ENCODE measurements at places on chromosomes 4 and X.

GRCh38 chr4:27789773-27790172, 929.1 kb downstream of the STIM2 start:
- no peak for DNase-seq

DNA sequence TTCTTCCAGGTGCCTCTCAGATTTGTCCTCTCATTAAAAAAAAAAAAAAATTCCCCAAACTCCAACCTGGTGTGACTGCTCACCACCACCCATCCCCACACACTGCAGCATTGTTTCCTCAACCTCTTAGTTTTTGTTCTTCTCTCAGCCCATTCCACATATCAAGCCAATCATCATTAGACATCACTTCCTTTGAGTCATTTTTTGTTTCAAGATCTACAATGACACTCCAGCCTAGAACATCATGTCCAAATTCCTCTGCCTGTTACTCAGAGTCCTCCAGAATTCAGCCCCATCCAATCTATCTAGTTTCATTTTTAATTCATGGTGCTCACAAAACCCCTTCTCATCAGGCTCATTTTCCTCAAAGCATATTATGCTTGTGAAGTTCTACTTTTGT, 262.5 kb upstream of the TEX13A start:
- no peak for DNase-seq

- no peak for DNase-seq
These were observed 94.1 kb upstream of the CITED1 start for GRCh38 chrX:72399816-72400215.

GRCh38 chr4:158809611-158810486, 41.0 kb downstream of the FNIP2 start:
- DNase-seq = no peak

GRCh38 chr4:114017120-114017917, 37.9 kb upstream of the ARSJ start:
- no peak for DNase-seq

GRCh38 chr4:64001229-64001898, 407.9 kb downstream of the TECRL start:
- DNase-seq = no peak

DNA sequence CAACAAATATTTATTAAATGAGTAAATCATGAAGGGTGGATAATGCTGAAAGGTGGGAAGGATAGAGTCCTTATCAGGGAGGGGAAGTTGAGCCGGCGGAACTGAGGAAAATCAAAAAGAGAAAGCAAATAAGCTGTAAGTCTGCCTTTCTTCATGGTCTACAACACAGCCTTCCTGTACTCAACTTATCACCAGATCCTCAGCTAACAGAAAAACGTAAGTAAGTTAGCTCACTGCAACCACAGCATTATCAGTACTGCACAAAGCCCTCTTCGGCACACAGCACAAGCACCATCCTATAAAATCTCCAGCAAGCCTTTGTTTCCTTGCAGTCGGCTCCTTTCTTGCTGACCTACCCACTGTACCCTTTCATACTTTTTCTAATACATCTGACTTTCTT, 70.3 kb downstream of the CRMP1 start:
- no peak for DNase-seq

- no peak for DNase-seq
These were observed 17.7 kb upstream of the SLC25A43 start for GRCh38 chrX:119381349-119381944.

DNA sequence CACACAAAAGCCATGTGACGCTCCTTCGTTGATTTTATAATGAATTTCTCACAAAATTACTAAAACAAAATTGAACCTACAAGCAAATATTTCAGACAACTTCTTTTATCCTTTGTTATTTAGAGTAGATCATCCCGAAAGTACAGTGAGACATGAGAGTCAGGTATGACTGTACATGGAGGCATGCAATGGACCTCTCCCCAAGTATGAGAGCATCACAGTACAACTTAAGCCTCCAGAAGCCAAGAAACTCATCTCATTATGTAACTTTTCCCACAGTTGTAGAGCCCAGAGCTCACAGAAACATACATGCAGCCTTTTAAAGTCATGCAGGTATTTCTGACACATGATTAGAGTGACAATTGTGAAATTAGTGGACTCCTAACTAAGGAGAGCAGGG, 167.7 kb downstream of the PAPSS1 start:
- DNase-seq = no peak

- no peak for DNase-seq
These were observed 450.7 kb downstream of the HNRNPD start for GRCh38 chr4:81923140-81923539.

DNA sequence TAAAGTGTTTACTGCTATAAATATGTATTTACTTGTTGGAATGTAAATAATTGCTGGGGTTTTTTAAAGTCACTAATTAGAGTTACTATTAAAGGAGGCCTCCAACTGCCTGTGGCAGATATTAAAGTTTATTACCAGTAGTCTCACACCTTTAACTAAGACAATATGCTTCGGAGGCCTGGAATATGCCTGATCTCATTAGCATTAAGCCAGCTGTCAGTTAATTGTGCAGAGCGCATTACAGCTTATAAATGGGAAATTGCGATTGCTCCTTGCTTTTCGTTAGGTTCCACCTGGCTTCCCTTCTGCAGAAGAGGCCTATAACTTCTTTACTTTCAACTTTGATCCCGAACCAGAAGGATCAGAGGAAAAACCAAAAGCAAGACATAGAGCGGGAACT, 41.3 kb downstream of the CC2D2A start:
- DNase-seq = no peak

DNA sequence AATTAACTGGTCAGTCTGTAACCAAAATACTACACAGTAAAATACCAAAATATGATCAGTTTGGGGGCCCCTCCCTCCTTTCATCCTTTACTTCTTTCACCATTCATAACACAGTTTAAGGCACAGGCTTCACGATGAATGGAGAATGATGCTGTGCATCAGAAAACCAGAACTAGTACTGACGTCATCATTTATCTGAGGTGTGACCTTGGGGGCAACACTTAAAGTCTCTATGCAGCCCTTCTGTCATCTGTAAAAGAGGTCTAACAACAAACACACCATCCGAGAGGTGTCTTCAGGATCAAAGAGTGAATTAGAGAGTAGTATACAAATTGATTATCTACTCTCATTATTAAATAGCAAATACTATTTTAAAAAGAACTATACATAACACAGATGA, 135.4 kb downstream of the SH3KBP1 start:
- DNase-seq = no peak

DNA sequence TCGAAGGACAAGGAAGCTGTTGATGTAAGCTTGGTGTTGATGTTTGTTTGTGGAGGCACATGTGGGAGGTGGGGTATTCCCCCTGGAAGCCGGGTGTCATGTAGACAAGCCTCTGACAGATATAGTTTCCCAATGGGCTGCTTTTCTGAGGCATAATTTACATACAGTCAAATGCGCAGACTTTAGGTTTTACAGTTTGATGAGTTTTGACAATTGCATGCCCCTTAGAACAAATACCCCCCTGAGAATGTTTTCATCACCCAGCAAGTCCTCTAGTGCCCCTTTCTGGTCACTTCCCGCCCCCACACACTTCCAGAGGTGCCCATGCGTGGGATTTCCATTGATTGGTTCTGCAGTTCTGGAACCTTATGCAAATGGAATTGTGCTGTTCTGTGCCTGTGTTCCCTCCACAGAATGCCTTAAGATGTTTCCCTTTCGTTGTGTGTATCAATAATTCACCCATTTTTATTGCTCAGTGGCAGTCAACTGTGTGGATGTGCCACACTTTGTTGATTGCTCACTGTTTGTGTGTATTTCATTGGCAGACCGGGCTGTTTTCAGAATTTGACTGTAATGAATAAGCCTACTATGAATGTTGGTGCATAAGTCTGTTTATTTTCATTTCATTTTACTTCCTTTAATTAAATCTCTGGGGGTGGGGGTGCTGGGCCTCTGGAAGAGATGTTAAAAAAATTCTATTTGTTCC, 8.5 kb downstream of the EVC start:
- DNase-seq = no peak

GRCh38 chr4:140136509-140136908, 17.5 kb downstream of the MAML3 start:
- no peak for DNase-seq

DNA sequence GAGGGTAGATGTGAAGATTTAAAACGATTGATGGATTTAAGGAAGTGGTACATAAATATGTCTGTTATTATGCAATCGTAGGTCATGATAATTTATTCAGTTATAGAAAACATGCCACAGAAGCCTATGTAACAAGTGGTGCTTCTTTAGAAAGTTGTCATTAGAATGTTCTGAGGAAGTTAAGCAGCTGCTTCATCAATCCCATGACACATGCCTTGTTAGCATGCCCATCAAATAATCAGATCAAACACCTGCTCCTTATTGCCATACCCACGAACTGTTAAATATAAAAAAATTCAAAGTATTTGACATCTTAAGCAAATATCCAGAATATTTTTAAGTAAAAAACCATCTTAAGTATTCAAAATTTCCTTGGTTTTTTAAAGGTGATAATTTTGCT, 76.4 kb upstream of the MYOZ2 start:
- DNase-seq = no peak

DNA sequence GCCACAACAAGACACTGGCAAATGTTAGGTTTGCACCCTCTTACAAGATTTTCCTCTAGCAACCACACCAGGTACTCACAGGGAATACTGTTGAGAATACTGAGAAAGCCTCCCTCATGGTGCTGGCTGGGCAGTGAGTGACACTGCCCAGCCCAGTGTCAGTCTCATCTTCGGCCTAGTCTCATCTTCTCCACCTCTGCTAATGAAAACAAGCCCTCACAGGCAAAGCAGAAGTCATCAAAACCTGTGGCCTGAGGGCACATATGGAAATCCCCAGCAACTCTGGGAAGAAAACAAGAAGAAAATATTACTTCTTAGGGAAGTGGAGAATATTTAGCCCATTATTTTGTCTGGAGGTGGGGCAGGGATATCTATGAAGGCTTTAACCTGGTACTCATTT, 7.9 kb upstream of the ADAM29 start:
- DNase-seq = no peak

- DNase-seq = no peak
These were observed at the start of gene SASH3 for GRCh38 chrX:129779747-129780146. Gene SASH3, plus strand, starts transcription at chrX:129779949. Its CDS starts 149 bp downstream, at chrX:129780098.

- no peak for DNase-seq
These were observed 548 bp downstream of the TMEM164 start for GRCh38 chrX:110003167-110004156.

DNA sequence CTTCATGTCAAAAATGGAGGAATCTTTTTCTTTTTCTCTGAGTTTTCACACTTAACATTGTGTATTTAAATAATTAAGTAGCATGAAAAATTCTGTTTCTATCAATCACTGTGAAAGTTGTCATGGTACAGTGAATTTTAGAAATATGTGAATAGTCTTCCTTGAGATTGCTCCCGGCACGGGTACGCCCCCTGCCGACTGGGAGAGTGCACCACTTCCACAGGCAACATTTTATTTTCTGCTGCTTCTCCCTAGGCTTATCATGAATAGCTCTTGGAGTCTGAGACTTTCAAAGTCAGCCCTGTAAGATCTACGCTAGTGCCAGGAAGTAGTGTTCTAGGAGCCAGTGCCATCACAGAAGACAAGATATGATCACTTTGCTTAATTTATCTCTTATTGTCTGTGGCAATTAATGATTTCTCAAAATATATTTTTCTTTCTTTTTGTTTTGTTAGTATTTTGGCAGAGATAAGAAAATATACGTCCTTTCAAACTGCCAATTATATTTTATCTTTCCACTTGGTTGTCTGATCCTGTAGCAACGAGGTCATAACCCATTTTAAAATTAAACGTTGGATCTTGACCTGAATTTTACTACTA, 763.8 kb upstream of the AADAT start:
- no peak for DNase-seq

DNA sequence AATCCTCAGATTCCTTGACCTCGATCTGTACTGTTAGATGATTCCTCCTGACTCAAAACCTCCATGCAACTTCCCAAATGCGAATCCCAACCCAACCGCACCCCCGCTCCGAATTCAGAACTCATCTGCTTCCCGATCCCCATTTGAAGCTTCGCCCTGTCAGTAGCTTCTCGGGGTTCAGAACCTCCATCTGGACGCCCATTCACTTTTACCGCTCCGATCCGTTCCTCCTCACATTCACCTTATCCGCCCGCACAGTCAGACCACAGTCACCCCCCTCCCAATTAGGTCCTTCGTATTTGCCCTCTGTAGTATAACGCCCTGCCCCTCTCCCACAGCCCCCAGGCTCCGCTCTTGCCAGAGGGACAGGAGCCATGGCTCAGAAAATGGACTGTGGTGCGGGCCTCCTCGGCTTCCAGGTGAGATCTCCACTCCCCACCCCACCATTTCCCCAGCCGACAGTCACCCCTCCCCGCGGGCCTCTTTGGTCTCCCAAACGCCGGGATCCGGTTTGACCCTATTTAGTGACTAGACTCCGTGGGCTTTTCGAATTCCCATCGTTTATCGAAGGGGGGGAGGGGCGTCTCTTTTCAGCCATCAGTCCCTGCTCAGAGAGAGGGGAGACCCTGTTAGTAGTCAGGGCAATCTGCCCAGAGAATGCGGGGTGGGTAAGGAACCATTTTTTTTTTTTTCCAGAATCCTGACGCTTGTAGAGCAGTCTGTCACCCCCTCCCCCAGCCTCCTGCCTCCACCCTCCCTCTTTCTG, 691 bp downstream of the MAGED1 start:
- DNase-seq = peak; percentile 36

GRCh38 chr4:127558489-127559407, 74.0 kb upstream of the INTU start:
- no peak for DNase-seq

DNA sequence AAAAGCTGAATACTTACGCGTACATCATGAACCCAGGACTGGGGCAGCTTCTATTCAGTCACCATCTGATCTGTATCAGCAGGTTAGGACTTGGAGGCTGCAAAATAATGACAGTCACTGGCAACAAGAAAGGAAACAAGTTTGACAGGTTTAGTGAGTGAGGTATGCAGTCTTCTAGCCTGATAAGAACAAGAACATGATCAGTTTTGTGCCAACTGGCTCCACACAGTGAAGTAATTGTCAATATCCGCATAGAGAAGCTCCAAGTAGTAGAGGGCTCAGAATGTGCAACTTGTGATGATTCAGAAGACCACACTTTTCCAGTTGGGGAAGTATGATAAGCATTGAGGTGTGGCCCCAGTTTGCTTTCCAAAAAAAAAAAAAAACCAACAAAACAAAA, at the start of gene TMPRSS11F:
Gene TMPRSS11F (minus strand): TSS at position 77 of the 400 bp plus-strand sequence. CDS start 49 bp downstream, at position 28.
- DNase-seq = no peak

GRCh38 chr4:68070302-68070701, 59.4 kb downstream of the TMPRSS11F start:
- DNase-seq = no peak

- DNase-seq = peak; percentile 35
These were observed 92.9 kb downstream of the EGF start for GRCh38 chr4:110005461-110006056.

GRCh38 chr4:100895556-100896197, 377.9 kb upstream of the EMCN start:
- no peak for DNase-seq

DNA sequence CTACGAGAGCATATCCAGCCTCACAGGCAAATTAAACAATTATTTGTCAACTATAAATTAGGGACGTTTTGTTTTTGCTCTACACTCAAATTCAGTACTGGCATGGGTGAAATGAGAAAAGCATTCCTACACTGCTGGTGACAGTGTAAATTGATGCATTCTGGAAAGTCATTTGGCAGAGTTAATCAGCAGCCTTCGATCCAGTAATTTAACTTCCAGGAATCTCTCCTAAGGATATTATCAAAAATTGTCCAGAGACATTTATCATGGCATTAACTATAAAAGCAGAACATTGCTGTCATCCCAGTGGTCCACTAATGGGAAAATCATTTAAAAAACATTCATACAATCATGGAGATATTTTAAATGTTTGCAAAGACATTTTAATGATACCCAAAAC, 67.5 kb upstream of the MMAA start:
- no peak for DNase-seq
